ENCODE measurements at places on chromosomes 1 and 21.

DNA sequence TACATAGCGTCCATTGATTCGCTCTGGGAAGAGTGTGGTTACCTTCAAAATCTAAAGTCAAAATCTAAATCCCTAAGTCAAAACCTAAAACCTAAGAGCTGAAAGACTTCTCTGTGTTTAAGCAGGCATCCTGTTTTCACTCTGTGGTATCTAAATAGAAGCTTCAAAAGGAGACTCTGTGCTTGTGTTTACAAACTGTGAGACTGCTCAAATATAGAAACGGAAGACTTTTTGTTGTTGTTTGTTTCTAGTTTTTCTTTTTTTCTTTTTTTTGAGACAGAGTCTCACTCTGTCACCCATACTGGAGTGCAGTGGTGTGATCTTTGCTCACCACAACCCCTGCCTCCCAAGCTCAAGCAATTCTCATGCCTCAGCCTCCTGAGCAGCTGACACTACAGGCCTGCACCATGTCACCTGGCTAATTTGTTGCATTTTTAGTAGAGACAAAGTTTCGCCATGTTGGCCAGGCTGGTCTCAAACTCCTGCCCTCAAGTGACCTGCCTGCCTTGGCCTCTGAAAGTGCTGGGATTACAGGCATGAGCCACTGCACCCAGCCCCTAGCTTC lies 425.9 kb downstream of the SMYD3 start:
- DNase-seq, result no peak

- no peak for DNase-seq
Measured at GRCh38 chr1:116359060-116359830, 13.8 kb upstream of the ATP1A1 start.

GRCh38 chr1:29853716-29854330 lies 617.5 kb downstream of the PTPRU start:
- DNase-seq, result no peak

- DNase-seq, result no peak
Measured at GRCh38 chr1:224852901-224853568, 76.4 kb upstream of the DNAH14 start.

- DNase-seq, result no peak
Measured at GRCh38 chr1:206111271-206111927, 5.8 kb downstream of the AVPR1B start.

GRCh38 chr1:221078260-221078965 lies 199.2 kb downstream of the HLX start:
- DNase-seq, result no peak

- DNase-seq, result no peak
Measured at GRCh38 chr1:6034750-6035096, 11.0 kb upstream of the KCNAB2 start.

- no peak for DNase-seq
Measured at GRCh38 chr1:16903054-16903453, 7.3 kb downstream of the RNU1-2 start.

DNA sequence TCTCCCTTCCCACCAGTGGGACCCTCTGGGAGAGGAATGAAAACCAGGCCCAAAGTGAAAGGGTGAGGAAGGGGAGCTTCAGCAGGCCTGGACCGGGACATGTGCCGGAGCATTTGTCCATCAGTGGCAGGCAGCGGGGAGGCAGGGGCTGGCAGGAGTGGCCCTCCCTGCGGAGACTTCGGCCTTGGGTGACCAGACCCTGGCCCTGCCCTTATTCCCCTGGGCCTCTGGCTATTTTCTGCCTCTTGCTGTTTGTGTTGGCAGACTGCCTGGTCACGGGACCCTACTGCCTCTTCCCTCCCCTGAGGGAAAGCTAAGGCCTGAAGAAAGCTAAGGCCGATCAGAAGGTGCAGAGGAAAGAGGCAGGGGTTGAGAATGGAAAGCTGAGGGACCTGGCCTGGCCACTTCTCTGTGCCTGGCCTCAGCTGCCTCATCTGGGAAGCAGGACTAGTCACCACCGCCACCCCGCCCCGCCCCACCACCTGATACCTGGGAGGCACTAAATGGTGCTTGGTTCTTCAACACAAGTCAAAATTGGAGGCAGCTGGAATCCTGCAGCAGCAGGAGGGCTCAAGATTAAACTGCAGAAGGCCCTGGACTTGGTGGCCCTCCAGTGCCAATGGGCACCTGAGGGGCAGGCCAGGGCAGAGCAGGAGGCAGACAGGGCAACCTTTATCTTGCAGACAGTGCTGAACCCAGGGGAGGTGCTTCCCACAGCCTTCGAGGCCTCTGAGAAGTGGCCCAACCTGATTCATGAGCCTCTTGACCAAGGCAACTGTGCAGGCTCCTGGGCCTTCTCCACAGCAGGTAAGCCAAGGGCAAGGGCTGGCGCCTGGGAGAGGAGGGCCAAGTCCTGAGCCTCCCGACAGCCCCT lies 7.9 kb downstream of the TINAGL1 start:
- DNase-seq, result no peak

DNA sequence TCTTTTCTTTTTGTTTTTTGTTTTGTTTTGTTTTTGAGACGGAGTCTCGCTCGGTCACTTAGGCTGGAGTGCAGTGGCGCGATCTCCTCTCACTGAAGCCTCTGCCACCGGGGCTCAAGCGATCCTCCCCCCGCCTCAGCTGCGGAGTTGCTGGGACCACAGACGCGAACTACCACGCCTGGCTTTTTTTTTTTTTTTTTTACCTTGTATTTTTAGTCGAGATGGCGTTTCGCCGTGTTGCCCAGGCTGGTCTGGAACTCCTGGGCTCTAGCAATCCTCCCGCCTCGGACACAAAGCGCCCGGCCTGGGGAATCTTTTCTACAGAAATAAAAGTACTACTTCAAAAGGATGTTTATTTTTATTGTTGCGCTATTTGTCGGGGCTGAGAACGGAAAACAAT lies 1.1 kb upstream of the SETDB1 start:
- DNase-seq, result peak; percentile 3

GRCh38 chr1:208179961-208180409 lies 64.2 kb downstream of the PLXNA2 start:
- no peak for DNase-seq

DNA sequence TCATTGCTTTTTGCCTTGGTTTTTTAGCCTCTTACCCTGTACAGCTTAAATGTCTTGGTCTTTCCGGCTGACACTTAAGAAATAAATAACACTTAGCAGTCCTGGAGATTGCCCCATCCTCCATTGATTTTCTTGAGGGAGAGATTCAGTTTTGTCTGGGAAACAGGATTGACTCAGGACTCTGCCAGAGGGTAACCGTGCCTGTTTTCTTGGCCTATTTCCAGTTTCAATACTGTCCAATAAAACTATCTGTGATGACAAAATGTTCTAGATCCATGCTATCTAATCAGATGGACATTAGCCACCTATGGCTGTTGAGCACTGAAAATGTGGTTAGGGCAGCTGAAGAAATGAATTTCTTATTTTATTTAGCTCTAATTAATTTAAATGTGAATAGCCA lies 216.1 kb downstream of the DUSP10 start:
- DNase-seq, result no peak

GRCh38 chr1:34380526-34381124 lies 203.9 kb downstream of the C1orf94 start:
- DNase-seq, result no peak

DNA sequence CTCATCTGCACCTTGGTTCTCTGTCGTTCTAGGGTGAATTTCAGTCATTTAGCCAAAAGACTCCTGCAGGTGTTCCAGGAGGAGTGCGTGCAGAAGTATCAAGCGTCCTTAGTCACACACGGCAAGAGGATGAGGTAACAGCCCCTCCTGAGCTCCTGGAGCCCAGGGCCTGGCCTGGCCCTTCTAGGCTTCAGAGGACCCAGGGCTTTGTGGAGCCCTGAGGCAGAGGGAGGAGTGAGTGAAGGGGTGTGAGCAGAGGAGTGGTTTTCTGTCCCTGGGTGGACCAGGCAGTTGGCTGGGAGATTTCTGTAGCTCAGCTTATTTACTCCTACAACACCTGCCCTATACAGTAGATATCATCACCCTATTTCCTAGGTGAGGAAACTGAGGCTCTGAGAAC lies 15.7 kb upstream of the RASSF5 start:
- DNase-seq, result no peak

DNA sequence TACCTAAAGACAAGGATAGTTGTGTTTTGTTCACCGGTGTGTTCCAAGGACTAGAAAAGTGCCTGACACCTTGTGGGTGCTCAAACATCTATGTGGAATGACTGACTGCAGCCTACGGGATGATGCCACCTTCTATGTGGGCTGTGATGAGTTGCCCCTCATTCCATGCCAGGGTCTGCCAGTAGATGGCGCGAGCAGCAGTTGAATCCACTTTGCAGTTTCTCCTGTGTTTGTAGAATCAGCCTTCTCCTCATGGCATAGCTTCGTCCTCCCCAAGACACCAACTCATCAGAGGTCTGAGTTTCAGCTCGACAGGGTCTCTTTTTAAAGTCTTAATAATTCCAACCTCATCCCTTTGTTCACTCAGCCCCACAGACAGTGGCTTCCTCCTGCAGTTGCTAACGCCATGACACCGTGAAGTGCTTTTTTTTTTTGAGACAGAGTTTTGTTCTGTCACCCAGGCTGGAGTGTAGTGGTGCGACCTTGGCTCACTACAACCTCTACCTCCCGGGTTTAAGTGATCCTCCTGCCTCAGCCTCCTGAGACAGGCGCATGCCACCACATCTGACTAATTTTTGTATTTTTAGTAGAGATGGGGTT lies 133.7 kb downstream of the CAPN8 start:
- DNase-seq, result no peak

DNA sequence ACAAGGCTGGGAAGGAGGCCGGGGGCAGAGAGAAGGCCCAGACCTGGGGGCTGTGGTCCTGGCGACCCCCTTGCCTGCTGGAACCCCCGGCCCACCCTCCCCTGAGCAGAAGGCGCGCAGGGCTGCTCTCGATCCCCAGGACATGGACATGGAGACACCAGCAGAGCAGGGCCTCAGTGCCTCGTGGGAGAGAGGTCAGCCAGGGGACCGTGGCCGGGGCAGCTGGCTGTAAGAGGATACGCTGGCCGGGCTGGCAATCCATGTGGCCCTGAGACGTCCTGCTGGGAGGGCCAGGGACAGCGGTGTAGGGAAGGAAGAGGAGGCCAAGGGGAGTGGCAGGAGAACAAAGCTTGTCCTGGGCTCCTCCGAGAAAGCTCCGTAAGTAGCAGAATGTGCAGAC lies 132.2 kb downstream of the CASZ1 start:
- DNase-seq, result no peak

GRCh38 chr1:84143796-84144565 lies at the start of gene PRKACB:
TSS of gene PRKACB (plus strand) at chr1:84144271. CDS start at chr1:84144362, 91 bp downstream.
- DNase-seq, result peak; percentile 24

DNA sequence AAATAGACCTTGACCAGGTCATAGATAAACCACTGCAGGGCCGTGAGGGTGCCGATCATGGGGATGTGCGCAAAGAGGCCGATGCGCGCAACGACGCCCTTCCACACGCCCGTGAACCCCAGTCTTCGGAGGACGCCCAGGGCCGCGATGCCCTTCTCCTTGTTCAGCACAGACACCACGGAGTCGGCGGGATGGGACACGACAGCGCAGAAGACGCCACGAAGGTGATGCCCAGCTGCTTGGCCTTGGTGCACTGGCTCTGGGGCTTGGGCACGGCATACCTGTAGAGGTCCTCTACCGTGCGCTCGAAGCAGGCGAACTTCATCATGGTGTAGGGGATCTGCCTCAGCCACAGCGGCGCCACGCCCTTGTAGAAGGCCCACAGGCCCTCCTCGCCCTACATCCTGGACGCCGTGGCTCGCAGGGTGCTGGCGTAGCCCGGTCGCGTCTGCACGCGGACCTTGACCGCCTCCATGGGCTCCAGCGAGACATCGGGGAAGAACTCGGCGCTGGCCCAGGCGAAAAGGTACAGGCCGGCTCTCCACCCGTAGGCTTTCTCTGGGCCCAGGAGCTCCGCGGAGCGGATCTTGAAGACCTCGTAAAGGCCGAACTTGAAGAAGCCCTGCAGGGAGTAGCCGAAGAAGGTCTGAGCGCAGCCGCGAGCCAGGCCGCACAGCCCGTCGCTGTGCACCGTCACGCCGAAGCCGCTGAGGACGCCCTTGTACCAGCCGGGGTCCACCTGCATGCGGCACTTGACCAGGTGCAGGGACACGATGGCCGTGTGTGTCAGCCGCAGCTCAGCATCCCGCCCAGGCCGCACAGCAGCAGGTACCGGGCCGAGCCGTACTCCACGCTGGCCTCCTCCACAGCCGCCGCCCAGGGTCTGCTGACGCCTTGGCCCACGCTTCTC lies 20.5 kb upstream of the DMRTB1 start:
- DNase-seq, result no peak

GRCh38 chr1:178491721-178492120 lies 5.0 kb downstream of the CLEC20A start:
- DNase-seq, result no peak

- DNase-seq, result no peak
Measured at GRCh38 chr1:38464071-38464661, 395.4 kb downstream of the RRAGC start.

GRCh38 chr1:79842811-79843210 lies 836.3 kb upstream of the ADGRL4 start:
- DNase-seq, result no peak

GRCh38 chr1:169595764-169596711 lies 9.8 kb upstream of the F5 start:
- DNase-seq, result no peak

DNA sequence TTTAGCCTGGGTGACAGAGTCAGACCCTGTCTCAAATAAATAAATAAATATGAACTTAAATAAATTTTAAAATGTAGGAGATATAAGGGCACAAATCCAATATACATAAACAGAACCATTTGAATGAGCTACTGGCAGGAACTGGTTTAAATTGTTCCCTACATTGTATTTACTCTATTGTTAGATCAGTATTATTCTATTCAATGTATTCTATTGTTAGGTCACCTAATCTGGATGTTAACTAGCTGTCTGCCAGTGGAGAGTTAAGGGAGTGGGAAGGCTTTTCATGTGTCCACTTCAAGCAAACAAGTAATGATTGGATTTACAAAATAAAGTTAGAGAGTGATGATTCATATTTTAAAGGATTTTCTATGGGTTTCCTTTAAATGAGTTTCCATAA lies 4.9 kb upstream of the FBXO28 start:
- no peak for DNase-seq

- no peak for DNase-seq
Measured at GRCh38 chr1:66980745-66981367, 56.1 kb downstream of the MIER1 start.

GRCh38 chr1:49435291-49435690 lies 588.5 kb downstream of the AGBL4 start:
- no peak for DNase-seq

GRCh38 chr1:31413405-31414001 lies 490 bp downstream of the SERINC2 start:
- peak; percentile 14 for DNase-seq

GRCh38 chr1:116572771-116573430 lies 2.1 kb upstream of the CD58 start:
- DNase-seq, result no peak

- DNase-seq, result no peak
Measured at GRCh38 chr1:191572479-191572878, 585.8 kb upstream of the RGS18 start.

- DNase-seq, result no peak
Measured at GRCh38 chr1:174883409-174883808, 116.3 kb upstream of the CACYBP start.

GRCh38 chr21:37028570-37028969 lies 22.1 kb downstream of the RIPPLY3 start:
- no peak for DNase-seq

GRCh38 chr1:27662707-27663393 lies 9.1 kb downstream of the IFI6 start:
- DNase-seq, result peak; percentile 93
